ENCODE measurements at places on chromosomes 6 and 20. TPM values are rescaled to one million over a fixed set of nuclear protein-coding genes. Genes with fewer than 3 reads are reported as not detected.

PGK2 gene
- not detected for total RNA-seq

DNA sequence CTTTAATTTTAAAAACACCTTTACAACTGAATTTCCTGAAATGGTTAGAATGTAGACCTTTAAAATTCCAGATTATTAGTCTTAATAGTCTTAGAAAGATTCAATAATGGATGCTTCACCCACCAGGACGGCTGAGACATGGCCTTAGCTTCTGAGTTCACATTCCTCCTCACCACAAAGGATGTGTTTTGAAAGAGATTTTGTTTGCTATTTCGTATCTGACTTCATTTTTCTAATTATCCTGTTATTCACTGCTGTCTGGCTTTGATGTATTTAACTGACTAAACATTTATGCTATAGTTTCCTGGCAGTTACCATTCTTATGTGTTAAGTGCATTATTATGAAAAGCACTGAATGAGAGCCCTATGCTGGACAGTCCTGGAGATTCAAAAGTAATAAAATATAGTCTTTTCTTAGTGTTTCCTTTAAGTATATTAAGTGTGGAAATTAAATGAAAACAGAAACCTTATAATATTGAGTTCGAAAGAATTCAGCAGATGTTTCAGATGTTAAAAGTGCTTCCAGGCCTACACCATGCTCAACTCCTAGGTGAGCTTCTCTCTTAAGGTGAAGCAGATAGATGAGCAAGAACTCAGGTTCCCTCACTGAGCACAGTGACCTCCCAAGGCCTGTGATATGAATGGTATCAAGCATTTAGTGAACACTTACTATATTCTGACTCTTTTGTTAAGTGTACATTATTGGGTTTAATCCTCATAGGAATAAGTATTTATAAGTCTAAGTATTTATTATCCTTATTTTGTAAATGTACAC, 40.3 kb downstream of the MAP3K4 start:
- DNase-seq: no peak

- DNase-seq: no peak
These were observed 150.8 kb upstream of the RIPOR2 start for GRCh38 chr6:25086500-25087091.

DNA sequence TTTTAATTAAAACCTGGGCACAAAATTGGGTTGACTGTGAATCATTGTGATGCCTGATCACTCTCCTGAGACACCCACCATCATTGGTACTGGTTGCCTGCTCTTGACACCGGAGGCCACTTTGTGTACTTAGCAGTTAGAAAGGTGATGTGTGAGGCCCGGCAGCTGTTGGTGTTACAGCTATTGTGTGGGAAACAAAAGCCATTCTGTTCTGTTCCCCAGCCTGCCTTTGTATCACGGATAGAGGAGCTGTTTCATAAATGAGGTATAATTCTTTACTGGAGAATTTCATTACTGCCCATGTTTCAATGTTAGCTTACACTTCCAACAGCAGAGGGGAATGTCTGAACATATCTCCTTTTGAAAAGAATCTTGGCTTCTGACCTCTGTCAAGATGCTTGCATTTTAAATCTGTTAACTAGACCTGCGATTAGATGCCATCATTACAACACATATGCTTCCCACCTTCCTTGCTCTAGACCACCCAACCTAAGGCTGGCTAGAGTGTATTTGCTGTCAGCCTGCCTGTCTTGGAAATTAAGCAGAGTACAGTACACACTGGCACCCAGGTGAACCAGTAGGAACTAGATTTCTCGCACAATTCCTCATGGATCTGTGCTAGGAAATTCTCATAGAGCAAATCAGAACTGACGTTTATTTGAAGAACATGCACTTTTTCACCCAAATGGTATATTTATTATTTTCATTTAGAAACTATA, 142.4 kb upstream of the INSM1 start:
- DNase-seq: no peak

GRCh38 chr20:60765821-60766403, 486.1 kb upstream of the CDH4 start:
- no peak for DNase-seq

DNA sequence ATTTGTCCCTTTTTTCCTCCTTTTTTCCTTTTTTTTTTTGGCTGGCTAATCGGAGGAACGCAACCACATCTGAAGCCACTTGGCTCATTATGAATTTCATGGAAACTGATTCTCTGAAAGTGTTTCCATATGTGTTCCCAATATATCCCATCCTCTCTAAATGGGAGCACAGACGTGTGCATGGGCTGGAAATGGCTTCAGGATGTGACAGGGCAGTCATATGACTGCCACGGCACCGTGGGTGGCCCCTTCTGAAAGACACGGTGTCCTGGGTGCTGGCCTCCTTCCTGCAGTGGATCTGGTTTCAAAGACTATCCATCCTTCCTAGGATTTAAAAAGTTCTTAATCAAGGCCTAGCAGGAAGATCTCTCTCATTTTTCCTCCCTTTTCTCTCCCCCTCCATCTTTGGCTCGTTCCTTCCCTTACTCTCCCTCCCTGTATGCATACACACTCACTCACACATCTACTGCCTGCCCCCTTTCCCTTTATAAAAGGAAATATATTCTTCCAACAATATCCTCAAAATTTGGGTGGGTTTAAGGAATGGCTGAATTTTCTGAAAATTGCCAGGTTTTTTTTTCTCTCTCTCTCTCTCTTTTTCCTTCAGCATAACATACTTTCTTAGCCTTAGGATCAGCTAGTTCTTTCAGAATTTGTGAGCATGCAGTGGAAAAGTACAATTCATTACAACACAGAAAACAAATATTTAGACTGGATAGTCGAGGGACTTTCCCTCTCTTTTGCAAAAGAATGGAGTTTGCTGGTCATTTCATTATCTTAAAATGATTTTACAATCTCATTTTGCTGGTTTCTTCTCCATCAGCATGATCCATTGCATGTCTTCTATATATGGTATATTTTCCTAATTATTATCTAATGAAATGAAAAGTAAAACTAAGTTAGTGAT, 161.2 kb upstream of the SUPT3H start:
- no peak for DNase-seq

Measured in right atrium auricular region (tissue), 2 donors.